ENCODE measurements at places on chromosomes 2 and 18.

DNA sequence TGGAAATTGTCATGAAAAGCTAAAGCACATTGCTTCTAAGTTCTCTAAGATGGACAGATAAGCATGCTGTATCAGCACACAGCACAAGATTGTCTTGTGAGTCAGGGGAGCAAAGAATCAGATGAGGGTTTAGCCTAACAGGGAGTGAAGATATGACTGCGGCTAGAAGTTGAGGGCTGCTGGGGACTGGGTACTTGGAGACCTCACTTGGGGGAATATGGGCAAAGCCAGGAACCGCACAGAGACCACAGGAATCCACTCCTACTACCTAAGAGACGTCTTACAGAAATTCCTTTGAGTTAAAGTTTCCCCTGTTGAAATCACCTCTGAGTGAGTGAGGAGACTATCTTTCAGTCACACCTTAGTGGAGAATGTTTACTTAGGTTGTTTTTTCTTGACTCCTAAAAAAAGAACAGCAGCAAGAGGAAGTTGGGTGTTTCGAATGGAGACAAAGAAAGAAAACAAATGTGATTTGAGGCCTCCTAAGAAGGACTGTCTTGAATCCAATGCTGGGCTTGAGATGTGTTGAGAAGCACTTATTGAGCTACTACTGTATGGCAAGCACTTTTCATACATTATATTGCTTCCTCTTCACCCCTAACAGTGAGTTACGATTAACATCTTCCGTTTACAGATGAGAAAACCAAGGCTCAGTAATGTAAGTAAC, 100.7 kb downstream of the ANKRD44 start:
- peak; percentile 41 for DNase-seq

DNA sequence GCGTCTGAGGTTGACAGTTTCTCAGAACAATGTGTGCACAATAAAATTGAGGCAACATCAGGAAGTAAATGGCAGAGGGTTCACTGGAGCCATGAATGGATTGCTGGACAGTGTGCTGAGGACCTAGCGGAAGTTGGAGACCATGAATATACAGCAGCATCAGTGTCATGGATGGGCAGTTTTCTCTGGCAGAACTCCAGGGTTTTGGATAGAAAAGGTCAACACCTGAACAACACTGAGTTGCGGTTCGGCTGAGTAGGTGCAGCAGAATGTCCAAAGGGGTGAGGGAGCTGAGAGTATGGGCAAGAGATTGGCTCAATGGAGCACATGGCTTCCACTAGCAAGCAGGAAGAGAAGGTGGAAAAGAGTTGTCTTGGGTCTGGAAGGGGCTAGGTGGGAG, 73.7 kb downstream of the DNER start:
- no peak for DNase-seq

DNA sequence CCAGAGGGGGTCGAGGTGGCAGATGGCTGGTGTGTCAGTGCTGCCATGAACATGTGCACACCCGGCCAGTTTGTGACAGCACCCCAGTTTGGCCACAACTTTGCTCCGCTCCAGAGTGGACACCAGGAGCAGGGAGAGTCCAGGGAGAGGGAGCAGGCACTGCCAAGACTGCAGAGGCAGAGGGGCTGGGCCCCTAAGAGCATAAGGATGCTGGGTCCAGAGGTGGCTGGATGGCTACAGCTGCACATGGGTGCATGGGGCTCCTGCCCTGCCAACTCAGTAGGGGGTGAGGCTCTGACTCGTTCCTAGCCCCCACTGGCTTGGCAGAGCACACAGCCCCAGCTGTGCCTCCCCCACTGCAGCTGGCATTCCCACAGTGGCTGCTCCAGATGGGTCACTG, 999.2 kb upstream of the CRIM1 start:
- DNase-seq, result no peak

DNA sequence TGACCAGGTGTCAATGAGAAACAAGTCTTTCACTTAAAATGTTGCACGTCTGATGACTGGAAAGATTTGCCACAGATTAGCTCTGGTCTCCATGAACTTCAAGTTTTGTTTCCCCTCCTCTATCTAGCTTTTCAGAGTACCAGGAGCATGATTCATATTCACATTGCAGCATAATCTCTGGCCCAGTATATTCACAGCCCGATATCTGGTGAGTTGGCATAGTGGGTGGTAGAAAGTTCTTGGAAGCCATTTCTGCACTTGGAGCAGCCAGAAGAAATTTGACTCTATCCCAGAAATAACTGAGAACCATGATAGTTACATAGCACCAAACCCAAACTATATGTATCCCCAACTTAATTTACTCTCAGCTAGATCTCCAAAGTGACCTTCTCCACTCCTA, 503.9 kb downstream of the PID1 start:
- DNase-seq, result no peak

GRCh38 chr2:40034801-40035200, 255.7 kb upstream of the THUMPD2 start:
- DNase-seq, result no peak

DNA sequence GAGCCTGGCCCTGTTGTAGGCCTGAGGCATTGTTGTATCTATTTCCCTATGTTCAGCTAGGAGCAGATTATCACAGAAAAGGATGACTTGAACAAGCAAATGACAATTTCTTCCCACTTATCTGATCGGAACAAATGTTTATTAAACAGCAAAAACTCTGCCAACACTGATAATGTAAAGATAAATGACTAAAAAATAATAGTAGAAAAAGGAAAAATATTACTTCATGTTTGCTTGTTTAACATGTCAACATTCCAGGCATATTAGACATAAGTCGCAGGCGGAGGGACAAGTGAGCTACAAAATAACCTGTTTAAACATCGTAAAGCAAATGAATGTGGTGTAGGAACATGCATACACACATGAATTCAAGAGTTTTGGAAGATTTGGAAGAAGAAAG, 257.9 kb downstream of the TMX3 start:
- no peak for DNase-seq

GRCh38 chr2:187586011-187586641, 31.9 kb upstream of the TFPI start:
- DNase-seq, result no peak

GRCh38 chr18:21203126-21203525, 38.9 kb upstream of the GREB1L start:
- no peak for DNase-seq

DNA sequence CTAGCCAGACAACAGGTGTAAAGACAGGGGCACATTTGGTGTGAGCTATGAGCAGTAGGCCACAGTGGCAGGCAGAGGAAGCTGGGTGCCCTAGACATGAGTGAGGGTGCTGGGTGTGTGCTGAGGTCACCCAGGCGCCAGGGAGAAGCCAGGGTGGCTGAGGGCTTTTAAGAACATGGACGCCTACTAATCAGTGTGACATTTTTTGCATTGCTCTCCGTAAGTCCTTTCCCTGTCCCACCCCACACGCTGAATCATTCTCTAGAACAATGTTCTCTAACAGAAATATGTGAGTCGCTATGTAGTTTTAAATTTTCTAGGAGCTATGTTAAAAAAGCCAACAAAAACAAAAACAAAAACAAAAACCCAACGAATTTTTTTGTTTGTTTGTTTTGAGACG, 204.5 kb upstream of the REV1 start:
- DNase-seq, result no peak

DNA sequence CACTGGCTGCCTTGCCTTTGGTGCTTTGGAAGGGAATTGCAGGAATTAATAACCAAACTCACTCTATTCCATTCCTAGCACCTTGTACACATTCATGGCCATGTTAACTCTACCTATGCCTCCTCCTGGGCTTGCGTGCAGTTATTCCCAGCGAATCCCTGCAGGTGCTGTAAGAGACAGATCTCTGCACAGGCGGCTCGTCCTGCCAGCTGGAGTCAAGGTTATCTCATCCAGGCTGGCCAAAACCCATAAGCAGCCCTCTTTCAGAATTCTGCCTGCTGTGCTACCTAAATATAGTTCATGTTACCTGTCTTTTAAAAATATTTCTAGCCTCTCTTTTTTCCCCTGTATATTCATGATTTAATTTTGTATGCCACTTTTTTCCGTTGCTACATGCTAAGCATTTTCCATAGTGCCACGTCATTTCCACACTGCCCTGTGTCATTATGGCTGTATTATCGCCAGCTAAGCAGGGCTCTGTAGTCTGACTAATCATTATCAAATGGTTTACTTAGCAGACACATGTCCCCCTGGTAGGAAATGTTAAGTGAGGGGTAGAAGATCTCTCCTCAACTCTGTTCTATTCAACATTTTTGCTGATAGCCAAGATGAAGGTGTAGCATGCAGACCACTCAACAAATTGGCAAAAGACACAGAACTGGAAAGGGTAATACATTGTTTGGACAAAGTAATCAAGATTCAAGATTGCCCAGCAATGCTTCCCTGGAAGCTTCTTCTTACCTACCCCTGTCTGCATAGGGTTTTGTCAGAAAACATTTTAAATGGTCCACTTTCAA, 79.7 kb upstream of the TAF1B start:
- no peak for DNase-seq

GRCh38 chr2:27489118-27489497, 435 bp downstream of the IFT172 start:
- DNase-seq, result no peak

DNA sequence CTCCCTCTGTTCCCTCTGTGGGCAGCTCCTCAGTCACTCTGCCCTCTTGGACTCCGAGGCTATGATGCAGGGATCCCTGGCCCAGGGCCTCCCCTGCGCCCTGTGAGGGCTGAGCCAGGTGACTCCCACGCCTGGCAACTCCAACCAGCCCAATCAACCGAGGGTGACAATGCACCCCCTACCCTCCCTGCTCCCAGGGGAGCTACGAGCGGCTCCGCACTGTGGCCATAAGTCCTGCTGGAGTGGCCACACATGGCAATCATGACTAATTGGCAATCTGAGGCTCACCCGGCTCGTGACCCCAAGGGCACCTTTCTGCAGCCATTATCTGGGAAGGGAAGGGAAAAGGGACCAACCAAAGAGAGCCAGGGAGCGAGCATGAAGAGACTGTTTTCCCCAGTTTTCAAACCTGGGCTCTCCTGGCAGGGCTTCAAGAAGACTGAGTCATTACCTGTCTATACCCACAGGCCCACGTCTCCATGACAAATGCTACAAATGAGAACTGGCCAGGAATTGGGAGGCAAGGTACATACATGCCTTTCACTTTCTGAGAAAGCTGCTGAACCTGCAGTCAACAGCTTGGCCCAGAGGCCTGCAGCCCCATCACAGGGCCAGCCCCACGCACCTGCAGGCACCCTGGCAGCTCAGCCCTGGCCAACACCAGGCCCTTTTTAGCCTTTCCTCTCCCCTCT, 45.1 kb downstream of the RPL31 start:
- peak; percentile 9 for DNase-seq

- DNase-seq, result no peak
Observed at GRCh38 chr2:240974771-240975572, 23.4 kb upstream of the SNED1 start.

GRCh38 chr2:208373460-208374089, 33.0 kb upstream of the PTH2R start:
- DNase-seq, result peak; percentile 52

DNA sequence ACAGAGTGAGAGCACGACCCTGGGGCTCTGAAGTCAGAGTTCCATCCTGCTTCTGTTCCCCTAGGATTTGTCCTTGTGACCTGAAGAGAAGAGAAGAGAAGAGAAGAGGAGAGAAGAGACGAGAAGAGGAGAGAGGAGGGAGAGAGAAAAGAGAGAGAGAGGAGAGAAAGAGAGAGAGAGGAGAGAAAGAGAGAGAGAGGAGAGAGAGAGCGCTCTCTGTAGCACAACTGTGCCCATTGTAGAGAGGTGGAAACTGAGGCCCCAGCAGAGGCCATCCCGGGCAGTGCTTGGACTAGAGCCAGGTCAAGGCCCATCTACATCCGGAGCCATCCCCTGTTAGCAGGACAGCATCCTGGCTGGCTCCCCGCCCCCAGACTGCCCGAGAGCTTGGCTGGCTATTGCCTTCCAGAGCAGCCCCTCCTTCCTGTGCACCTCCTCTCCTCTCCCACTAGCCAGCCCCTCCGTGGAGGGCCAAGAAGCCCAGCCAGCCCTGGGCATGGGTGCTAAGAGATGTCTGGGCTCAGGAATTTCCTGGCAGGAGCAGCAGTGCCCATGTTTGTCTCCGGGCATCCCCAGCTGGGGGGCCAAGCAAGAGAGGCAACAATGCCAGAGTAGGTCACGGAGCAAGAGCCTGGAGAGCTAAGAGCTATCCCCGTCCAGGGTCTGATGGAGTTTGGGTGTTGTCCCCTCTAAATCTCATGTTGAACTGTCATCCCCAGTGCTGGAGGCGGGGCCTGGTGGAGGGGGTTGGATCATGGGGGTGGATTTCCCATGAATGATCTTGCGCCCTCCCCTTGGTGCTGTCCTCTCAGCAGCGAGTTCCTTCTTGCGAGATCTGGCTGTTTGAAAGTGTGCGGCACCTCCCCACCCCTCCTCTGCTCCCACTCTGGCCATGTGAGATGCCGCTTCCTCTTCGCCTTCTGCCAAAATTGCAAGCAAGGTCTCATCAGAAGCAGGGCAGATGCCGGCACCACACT, 18.2 kb upstream of the GPR55 start:
- no peak for DNase-seq

- DNase-seq, result no peak
Observed at GRCh38 chr2:168662651-168663208, 139.7 kb upstream of the NOSTRIN start.

GRCh38 chr2:3449086-3449485, 69.6 kb downstream of the TRAPPC12 start:
- DNase-seq, result no peak

GRCh38 chr2:73896362-73897239, 3.8 kb downstream of the ACTG2 start:
- no peak for DNase-seq

DNA sequence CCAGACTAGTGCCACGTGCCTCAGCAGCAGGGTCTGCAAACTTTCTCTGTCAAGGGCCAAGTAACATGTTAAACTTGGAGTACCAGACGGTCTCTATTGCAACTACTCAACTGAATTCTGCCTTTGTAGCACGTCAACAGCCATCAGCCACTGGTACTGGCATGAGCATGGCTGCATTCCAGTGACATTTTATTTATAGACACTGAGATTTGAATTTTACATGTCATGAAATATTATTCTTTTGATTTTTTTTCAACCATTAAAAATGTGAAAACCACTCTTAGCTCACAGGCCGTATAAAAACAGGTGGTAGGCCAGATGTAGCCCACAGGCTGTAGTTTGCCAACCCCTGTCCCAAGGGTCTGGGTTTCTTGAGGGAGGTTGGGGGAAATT, 199.7 kb downstream of the TPGS2 start:
- DNase-seq, result no peak

Data from LoVo (cell line).